ENCODE measurements at places on chromosomes 5 and 9.

DNA sequence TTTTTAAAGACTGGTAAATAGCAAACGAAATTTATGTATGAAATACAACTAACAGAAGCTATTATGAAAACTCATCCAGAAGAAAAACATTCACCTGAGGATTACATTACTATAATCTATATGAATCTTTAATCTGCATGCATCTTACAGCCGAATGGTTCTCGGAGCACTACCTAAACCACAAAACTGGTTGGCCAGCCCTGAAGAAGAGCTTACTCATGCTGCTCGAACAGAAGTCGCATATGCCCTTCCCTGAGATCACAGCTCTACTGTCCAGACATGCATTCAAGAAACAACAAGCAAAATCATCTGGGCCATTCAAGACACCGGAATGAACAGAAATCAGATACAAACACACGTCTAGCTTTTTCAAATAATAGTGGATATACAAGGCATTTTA is 931.0 kb upstream of the DMAC1 start:
- no peak overlapping the region for H3K4me3 ChIP-seq
- H3K27me3 ChIP-seq: no peaks in the 10 kb centered on the region
- H3K4me1 ChIP-seq: no peaks in the 10 kb centered on the region
- H3K27ac ChIP-seq: no peak overlapping the region
- no peaks in the 10 kb centered on the region for H3K36me3 ChIP-seq

DNA sequence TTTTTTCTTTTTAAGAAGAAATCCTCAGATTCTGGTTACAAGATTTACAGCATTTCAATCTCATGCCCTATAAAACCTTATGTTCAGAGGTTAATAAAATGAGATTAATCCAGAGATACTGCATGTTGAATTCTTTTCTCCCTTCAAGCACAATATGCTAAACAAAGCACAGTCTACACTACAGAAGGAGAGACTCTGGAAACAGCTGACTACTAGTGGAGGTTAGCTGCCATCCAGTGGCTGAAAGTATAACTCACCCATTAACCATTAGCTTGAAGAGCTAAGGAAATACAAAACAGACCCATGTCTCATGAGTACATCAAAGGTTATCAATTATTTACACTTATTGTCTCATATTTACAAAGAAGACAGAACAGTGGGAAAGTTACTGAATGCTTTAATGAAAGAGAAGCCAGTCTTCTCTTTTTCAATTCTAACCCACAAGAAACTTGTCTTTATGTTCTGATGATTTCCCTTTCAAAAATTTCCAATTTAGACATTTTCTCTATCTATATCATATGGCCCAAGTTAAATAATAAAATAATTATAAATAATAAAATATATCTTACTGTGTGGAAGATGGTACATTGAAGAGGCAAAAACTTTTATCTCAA is 12.7 kb upstream of the DNAH5 start:
- no peak overlapping the region for H3K4me3 ChIP-seq
- H3K4me1 ChIP-seq: no peaks in the 10 kb centered on the region
- H3K27ac ChIP-seq: no peak overlapping the region
- no peaks in the 10 kb centered on the region for H3K36me3 ChIP-seq

DNA sequence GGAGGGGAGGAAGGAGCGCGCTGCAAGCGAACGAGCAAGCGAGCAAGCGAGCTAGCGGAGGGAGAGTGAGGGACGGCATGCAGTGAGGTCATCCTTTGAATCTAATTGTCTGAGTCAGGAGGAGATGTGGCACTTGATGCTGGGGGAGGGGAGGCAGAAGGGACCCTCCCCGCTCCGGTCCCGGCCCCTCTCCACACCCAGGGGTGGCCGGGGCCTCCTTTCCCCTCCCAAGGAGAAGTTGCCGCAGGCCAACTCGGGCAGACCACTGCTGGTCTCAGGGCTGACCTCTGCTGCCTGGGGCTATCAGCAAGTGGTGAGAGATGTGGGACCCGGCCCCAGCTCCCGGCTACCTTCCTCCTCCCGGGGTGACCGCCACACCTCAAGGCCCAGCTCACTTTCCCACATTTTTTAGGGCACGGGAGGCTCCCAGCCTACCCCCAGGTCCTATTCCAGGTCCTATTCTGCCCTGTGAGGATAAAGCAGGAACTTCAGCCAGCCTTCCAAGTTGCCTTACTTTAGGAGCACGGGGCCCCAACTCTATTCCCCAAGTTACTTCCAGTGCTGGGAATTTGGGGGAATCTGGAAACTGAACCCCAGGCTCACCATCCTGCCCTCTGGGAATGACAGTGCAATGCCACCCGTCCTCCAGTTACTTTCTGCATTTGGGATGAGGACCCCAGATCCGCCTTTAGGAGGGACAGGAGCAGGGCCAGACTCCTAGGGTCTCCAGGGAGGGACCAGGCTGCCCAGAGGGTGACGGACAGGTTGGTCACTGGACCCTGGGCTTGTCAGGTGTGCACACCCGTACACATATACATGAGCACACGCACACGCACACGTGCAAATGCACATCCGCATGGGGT is 11.1 kb downstream of the CNTFR start:
- no peaks in the 10 kb centered on the region for H3K4me1 ChIP-seq
- peaks cover 4% of the 10 kb centered on the region for H3K27me3 ChIP-seq
- peak overlapping the region; percentile 1 for H3K27ac ChIP-seq
- H3K36me3 ChIP-seq: no peaks in the 10 kb centered on the region
- peak overlapping the region; percentile 24 for H3K4me3 ChIP-seq

GRCh38 chr9:127036437-127036836 is 86.0 kb downstream of the ANGPTL2 start:
- no peak overlapping the region for H3K27ac ChIP-seq
- no peaks in the 10 kb centered on the region for H3K36me3 ChIP-seq
- H3K4me1 ChIP-seq: no peaks in the 10 kb centered on the region
- no peak overlapping the region for H3K4me3 ChIP-seq
- DNase-seq: no peak
- no peaks in the 10 kb centered on the region for H3K27me3 ChIP-seq

DNA sequence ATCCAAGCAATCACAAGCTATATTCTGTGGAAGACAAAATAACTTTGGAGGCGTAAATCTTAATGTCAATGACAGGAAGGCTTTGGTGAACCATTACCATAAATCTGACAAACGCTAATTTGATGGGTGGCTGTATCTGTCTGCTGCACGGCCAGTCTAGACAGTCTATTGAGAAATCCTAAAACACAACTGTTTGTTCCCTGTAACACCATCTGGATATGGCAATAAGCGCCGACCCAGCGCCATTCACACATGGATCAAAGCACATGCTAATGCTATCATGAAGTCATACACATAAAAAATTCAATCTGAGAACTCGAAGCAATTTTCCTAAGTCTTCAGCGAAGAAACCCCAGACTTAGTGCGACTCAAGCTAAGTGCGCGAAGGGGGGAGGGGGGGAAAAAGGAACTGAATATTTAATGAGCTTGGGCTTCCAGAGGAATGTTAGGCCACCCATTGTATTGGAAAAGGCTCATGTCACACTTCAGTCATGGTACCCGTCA is 95.1 kb downstream of the ARL15 start:
- H3K27me3 ChIP-seq: no peaks in the 10 kb centered on the region
- no peak overlapping the region for H3K27ac ChIP-seq
- H3K36me3 ChIP-seq: no peaks in the 10 kb centered on the region
- no peak for DNase-seq

DNA sequence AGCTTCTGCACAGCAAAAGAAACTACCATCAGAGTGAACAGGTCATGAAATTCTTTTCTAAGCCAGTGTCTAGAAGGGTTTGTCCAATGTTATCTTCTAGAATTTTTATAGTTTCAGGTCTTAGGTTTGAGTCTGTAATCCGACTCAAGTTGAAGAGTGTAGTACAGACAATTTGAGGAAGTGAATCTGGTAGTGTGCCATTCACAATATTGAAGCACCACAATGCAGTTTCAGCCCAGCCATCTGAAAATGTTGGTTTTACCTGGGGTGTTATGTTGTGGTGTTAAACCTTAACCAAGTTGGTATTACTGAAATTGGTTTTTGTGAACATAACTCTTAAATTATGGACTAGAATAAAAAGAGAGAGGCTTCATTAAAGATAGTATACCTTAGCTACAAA is 77.2 kb downstream of the ADAMTS16 start:
- H3K36me3 ChIP-seq: no peaks in the 10 kb centered on the region
- no peaks in the 10 kb centered on the region for H3K4me1 ChIP-seq
- no peak for DNase-seq

GRCh38 chr5:73673161-73673591 is 47.2 kb downstream of the ARHGEF28 start:
- DNase-seq: no peak
- H3K27ac ChIP-seq: no peak overlapping the region

DNA sequence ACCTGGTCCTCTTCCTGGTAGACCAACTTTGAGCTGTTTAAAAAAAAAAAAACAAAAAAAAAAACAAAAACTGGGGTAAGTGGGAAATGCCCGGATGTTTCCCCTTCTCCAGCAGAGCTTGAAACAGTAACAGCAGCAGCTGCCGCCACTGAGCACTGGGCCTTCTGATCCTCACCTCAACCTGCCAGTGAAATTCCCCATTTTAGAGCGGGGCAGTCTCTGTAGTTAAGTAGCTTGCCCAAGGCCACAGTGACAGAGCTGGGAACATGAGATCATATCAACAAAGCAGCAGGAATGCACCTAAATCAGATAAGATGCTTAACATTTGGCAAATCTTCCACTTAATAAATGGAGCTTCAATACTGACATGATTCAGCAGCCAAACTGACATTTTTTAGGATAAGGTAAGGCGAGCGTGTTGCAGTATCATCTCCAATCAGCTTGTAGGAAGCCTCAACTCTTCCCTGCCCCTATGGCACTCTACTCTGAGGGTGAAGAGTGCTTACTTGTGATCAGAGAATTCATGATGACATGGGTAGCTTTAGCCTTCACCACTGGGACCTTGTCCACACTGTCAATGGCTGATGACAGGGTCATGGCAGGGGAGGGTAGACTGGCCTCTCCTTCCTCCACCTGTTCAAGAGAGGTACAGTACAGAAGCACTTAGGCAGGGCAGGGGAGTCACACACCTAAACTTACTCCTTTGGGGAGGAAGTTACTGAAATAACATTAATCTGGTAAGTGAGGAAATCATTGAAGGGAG is 9.3 kb downstream of the KIAA1191 start:
- DNase-seq: no peak
- no peaks in the 10 kb centered on the region for H3K27me3 ChIP-seq

DNA sequence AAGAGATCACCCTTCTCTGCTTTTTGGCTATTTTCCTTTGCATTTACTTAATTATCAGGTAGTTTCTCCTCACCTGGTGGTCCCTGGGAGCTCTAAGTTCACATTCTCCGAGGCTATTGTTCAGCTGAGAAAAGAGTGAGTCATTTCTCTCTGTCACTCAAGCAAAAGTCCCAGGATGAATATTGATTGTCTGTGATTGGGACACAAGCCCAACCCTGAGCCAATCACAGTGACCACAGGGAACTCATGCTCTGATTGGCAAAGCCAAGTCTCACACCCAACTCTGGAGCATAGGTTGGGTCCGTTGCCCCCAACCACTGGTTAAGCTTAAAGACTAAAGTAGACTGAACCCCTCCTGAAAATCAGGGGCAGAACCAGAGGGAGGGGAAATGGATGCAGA is 27.8 kb upstream of the FAT2 start:
- H3K27ac ChIP-seq: no peak overlapping the region
- H3K4me3 ChIP-seq: no peak overlapping the region
- H3K27me3 ChIP-seq: no peaks in the 10 kb centered on the region

GRCh38 chr5:124289641-124290311 is 456.7 kb downstream of the ZNF608 start:
- H3K36me3 ChIP-seq: no peaks in the 10 kb centered on the region
- no peaks in the 10 kb centered on the region for H3K27me3 ChIP-seq
- peak overlapping the region; percentile 17 for H3K27ac ChIP-seq
- DNase-seq: peak; percentile 68
- no peak overlapping the region for H3K4me3 ChIP-seq

- no peaks in the 10 kb centered on the region for H3K36me3 ChIP-seq
- peak; percentile 23 for DNase-seq
- no peaks in the 10 kb centered on the region for H3K4me1 ChIP-seq
These were observed 79.8 kb downstream of the RICTOR start for GRCh38 chr5:38994324-38994927.

- no peaks in the 10 kb centered on the region for H3K27me3 ChIP-seq
- H3K4me1 ChIP-seq: no peaks in the 10 kb centered on the region
- H3K4me3 ChIP-seq: no peak overlapping the region
These were observed 158.7 kb downstream of the NMUR2 start for GRCh38 chr5:152246401-152246800.
